ENCODE measurements at places on chromosomes 1 and 21. TPM values are rescaled to one million over a fixed set of nuclear protein-coding genes. Genes with fewer than 3 reads are reported as not detected.

DNA sequence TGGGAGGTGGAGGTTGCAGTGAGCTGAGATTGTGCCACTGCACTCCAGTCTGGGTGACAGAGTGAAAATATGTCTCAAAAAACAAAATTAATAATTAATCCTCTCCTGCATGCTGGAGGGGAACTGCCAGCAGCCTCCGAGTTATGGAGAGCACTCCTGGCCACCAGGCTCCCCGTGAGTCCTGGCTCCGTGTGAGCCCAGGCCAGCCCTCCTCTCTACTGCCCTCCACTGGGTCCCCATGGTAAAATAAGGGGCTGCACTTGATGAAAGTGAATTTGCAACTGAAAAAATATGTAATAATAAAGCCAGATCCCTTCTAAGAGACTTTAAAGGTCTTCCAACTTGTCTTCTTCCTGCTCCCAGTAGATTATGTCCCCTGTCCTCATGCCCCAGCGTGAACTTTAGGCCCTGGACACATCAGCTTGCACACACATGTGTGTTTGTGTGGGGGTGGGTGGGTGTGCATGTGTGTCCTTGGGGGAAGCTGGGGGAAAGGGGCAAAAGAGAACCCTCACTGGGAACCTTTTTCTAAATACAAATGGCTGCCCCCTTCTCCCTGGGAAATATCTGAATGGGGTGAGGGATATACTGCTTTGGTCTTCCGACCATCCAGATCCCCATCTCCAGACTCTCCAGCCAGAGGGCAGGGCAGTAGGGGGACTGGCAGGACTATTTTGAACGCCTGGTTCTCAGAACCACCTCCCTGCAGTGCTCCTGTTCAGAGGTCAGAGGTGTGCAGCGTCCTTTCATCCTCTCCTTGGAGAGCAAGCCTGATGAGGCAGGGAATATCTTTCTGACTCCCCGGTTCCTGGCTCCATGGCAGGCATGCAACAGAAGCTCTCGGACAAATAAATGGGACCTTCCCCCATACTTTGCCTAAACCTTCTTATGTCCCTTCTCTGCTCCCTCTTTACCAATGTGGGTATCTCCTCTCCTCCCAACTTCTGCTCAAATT is 26.2 kb downstream of the NEK2 start:
- no peak for ATAC-seq

GRCh38 chr21:44952929-44953627 is 13.2 kb downstream of the SLX9 start:
- no peak for ATAC-seq

Gene TMEM59
- 152 TPM for total RNA-seq

- ATAC-seq = no peak
These were observed 57.8 kb upstream of the CD1D start for GRCh38 chr1:158122833-158123388.

Gene IL23R
- 0.87 TPM for total RNA-seq

DNA sequence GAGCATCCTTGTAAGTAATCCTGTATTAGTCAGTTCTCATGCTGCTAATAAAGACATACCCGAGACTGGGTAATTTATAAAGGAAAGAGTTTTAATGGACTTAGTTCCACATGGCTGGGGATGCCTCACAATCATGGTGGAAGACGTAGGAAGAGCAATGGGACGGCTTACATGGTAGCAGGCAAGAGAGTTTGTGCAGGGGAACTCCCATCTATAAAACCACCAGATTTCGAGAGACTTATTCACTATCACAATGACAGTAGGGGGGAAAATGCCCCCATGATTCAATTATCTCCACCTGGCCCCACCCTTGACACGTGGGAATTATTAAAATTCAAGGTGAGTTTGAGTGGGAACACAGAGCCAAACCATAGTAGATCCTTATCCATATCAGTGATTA is 124.7 kb downstream of the HIVEP3 start:
- no peak for ATAC-seq

DNA sequence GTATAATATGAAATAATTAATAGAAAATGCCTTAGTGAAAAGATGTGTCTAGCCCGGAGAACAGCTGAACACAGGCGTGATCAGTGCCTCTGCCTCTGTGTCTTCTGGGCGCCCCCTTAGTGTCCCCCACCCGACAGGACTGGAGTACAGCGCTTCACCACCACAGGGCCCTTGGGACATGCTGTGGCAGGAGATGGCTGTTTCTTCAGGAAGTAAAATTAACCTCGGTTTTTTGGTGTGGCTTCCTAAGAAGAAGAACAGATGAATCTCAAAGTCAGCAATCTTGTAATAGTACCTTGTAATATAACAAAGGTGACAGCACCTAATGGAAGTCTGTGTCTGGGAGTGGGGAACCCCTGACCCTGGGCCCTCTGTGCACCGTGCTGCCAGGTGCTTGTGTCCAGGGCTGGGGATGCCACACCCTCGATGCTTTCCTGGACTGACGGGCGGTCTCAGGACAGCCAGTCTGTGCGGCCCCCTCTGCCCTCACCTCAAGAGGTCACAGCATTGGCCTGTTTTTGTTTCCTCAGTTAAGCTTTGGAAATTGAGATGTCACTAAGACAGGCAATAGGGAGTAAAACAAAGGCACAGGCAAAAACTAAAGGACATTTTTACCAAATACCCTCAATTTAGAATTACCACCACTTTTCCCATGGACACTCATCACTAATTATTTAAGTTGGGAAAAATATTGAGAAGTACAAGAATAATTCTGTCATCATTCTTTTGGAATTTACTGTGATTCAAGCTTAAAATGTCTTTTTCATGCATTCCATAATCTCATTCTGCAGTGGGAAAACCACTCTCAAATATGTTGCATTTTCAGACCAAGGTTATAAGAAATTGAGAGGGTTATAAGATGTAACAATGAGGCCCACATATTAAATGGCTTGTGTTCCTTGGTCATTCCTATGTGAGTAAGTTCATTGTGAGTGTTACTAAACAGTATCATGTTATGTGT is 79.3 kb downstream of the ADARB1 start:
- no peak for ATAC-seq

GRCh38 chr1:64019818-64020217 is 183.6 kb upstream of the UBE2U start:
- ATAC-seq = no peak

All from motor neuron (in vitro differentiated cells).